ENCODE measurements at places on chromosomes 5 and 9.
A peak's percentile ranks its signal among the peaks of the same experiment; 100 is the strongest.

DNA sequence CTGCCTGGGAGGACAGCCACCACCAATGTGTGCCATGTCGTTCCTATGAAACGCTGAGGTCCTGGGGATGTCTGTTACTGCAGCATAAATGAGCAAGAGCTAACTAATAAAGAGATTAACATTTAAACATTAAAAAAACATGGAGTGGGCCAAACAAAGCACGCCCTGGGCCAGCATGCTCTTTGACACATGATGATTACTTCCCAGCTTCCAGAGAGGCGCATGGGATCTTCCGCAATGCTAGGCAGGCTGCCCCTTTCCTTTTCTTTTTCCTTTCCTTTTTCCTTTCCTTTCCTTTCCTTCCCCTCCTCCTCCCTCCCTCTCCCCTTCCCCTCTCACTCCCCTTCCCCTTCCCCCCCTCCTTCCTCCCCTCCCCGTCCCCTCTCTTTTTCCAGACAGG lies 10.6 kb upstream of the TENT4A start:
- DNase-seq: no peak

- no peak for DNase-seq
These were observed 206.9 kb downstream of the CAVIN4 start for GRCh38 chr9:100784755-100785154.

GRCh38 chr5:77356740-77357139 lies 135.4 kb downstream of the WDR41 start:
- peak; percentile 10 for DNase-seq

GRCh38 chr5:39469777-39470415 lies 45.1 kb upstream of the DAB2 start:
- DNase-seq: no peak

DNA sequence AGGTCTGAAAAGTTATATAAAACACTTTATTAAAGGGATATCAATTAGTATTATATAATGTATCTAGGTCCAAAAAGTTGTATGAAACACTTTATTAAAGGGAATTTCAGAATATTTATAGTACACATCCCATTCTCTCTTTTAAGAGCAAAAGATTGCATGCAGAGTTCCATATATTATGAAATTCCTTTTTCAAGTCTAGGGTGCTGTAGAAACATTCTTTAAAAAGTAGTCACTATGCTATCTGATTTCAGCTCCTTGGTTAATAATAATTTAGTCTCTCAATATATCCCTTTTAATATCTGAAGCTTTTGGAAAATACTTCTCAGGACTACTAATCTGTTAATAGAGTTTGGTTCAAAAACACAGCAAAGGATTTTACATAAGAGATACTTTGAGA lies 1496.1 kb upstream of the C9orf72 start:
- DNase-seq: no peak

- no peak for DNase-seq
These were observed 138.0 kb downstream of the ENC1 start for GRCh38 chr5:74502479-74502950.

DNA sequence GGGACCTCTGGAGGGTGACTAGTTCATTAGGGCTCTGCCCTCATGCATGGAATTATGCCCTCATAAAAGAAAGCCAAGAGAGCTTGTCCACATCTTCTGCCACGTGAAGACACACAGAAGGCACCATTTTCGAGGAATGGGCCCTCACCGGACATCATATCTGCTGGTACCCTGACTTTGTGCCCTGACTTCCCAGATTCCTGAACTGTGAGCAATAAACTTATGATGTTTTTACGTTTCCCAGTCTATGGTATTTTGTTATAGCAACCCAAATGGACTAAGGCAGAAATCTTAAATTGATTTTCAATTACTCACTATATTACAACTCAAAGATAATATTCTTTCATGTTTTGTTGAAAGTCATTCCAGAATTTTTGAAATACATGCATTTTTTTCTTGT lies 163.8 kb upstream of the PAPPA start:
- no peak for DNase-seq

DNA sequence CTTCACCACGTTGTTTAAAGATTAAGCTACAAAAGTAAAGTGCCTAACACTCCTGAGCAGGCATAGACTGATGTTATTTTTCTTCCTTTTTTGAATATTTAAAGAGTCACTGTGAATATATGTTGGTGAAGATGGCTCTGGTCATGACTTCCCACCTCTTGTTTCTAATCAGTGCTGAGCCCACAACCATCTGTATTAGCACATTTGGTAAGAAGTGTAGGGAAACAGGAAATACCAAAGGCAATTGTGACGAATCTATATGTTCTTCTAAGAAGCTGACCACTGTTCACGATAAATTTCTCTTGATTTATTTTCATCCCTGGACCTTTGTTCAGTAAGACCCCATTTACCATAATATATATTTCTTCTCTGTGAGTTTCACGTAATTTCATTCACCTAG lies 108.3 kb upstream of the PCA3 start:
- no peak for DNase-seq
